Esophagus squamous epithelium (tissue), 5 donors: ENCODE measurements at places on chromosomes 5 and 9.

- DNase-seq, result no peak
These were observed 16.3 kb upstream of the PPP2CA start for GRCh38 chr5:134242146-134242545.

DNA sequence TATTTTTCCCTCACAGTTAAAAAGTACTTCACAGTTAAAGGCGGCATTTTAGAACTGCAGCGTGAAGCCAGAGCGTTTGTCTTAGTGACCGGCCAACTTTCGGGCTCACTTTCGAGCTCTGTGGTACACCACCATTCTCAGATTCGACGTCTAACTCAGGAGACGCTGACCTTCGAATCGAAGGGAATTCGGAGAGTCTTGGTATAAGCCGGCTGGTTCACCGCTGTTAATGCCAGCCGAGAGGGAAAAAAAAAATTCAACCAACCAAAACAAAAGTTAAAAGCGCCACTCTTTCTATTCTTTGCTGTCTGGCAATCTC lies 544 bp upstream of the SNX24 start:
- DNase-seq, result no peak

GRCh38 chr5:27682600-27682999 lies 644.2 kb upstream of the CDH9 start:
- DNase-seq, result no peak

GRCh38 chr5:98614341-98614740 lies 159.1 kb upstream of the RGMB start:
- no peak for DNase-seq

DNA sequence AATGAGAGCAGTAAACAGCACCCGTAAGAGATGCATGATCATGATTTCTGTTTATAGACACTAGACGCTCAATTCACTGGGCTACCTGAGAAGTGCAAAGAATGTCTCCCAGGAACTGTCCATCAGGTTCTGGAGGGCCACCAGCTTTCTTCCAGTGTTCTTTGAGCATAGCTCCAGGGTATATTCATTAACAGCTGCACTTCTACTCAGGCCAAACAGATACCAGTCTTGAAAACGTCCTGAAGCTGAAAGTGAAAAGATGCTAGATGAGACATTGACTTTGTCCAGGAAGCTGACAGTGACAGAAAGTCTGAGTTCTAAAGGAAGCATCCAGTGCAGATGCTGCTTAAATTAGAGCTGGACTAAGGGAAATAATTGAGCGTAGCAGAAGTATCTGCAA lies 488.7 kb upstream of the TYRP1 start:
- no peak for DNase-seq

GRCh38 chr5:131433109-131433508 lies 169.3 kb downstream of the CDC42SE2 start:
- no peak for DNase-seq

- DNase-seq, result no peak
These were observed 77.9 kb upstream of the PIP5K1B start for GRCh38 chr9:68627104-68627503.

- DNase-seq, result no peak
These were observed 43.7 kb upstream of the ANGPTL2 start for GRCh38 chr9:127166111-127166510.

GRCh38 chr9:74573640-74574191 lies 76.6 kb downstream of the RORB start:
- DNase-seq, result no peak

DNA sequence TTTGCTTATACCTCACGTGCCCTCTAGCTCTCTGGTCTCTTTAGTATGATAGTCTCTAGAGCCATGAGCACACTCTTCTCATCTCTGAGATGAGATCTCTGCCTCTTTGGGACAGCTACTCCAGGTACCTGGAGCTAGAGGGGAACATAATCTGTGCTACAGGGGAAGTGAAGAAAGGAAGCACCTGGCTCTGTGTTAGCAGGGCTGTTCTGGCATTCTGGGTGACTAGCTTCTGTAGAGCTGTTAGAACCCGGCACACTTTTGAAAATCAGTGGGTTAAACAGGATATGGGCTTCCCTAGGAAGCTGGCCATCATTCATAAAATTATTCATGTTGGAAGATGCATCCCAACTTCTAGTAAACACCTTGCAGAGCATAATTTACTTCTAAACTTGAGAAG lies 224.8 kb downstream of the MCTP1 start:
- DNase-seq, result no peak

- no peak for DNase-seq
These were observed 392.1 kb downstream of the DNAH5 start for GRCh38 chr5:13552361-13552760.

DNA sequence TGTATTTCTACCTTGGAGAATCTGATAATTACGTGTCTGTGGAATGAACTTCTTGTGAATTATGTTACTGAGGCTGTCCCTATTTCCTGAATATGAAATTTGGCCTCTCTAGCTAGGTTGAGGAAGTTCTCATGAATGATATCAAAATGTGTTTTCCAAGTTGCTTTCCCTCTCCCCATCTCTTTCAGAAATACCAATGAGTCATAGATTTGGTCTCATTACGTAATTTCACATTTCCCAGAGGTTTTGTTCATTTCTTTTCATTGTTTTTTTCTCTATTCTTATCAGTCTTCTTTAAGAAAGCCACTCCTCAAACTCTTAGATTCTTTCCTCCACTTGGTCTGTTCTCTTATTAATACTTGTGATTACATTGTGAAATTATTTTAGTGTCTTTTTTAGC lies 923.8 kb upstream of the CDH9 start:
- no peak for DNase-seq

DNA sequence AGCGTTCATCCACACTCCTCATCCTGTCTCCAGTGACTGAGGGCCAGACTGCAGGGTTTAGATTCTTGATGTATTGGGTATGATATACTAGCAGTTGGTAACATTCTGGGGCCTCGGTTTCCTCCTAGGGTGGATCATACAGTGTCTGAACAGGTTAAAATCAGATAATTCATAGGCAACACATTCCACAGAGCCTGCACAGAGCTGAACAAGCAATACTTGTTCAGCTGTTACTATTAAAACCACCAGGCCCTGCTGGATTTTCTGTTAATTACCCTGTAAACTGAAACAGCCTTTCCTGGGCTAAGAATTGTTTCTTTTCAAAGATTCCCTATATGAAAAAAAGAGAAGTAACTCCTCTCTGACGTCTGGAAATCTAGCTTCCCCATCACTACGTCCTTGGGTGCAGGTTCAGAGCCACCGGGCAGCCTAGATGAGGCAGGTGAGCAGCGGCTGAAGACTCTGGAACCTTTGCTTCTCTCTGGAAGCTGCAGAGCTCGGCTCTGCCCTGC lies 1313.5 kb upstream of the WWC1 start:
- DNase-seq, result no peak

GRCh38 chr5:82164176-82164976 lies 113.8 kb downstream of the RPS23 start:
- DNase-seq, result no peak

GRCh38 chr9:22229069-22229468 lies 217.6 kb upstream of the DMRTA1 start:
- DNase-seq, result no peak

GRCh38 chr5:26578002-26578401 lies 460.4 kb downstream of the CDH9 start:
- no peak for DNase-seq

DNA sequence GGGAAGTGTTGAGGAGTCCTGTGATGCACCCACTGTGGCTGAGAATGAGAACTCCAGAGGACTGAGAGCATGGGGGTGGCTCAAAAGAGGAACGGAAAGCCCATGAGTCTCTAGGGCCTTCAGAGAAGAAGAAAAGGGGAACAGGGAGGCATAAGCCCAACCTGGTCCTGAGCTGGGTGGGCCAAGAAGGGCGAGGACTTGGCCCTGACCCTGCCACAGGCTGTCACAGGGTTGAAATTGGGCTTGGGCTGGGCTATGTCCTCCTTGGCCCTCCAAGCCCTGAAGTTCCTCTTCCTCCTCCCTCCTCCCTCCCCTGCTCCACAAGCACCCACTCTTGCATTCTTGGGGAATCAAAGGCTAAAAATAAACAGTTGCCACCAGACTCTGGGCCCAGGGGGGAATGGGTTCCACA lies 49.3 kb upstream of the PPARGC1B start:
- DNase-seq, result no peak

DNA sequence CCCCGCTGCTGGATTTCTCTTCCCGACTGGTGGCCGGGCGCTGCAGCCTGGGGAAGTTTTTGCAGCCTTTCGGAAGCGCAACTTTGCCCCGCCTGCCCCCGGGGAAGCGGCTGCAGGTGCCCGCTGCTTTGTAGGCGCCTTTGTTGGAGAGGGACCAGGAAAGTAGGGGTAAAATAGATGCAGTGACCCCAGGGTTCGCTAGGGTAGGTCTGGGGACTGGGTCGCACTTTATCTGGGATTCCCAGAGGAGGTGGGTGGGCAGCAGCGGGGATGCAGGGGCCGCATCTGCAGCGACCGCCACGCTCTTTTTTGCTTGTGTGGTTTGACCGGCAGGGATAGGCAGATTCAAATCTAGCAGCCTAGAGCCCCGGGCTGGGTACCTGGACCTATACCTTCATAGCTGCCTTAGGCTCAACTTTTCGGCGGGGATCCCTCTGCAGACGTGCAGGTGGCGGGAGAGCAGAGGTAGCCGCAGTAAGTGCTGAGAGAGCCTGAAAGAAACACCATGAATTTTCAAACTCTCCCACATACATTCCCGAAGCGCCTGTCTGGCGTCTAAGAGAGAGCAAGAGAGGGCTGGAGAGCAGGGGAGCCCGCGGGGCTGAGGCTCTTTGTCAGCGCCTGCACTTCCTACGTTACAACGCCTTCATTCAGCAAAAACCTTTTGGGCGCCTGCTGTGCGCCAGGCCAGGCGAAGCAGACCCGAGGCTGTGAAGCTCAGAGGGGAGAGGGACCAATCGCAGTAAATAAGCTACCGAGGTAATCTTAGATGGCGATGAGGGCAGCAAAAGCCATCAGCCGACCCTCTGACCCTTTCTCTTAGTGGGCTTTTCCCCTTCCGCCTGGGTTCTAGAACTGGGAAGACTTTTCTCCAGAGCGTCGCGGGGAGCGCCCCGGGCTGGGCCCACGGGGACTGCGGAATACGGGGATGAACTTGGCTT lies 642 bp downstream of the SV2C start:
- DNase-seq, result no peak

GRCh38 chr9:131272212-131272611 lies 4.1 kb downstream of the FAM78A start:
- no peak for DNase-seq

DNA sequence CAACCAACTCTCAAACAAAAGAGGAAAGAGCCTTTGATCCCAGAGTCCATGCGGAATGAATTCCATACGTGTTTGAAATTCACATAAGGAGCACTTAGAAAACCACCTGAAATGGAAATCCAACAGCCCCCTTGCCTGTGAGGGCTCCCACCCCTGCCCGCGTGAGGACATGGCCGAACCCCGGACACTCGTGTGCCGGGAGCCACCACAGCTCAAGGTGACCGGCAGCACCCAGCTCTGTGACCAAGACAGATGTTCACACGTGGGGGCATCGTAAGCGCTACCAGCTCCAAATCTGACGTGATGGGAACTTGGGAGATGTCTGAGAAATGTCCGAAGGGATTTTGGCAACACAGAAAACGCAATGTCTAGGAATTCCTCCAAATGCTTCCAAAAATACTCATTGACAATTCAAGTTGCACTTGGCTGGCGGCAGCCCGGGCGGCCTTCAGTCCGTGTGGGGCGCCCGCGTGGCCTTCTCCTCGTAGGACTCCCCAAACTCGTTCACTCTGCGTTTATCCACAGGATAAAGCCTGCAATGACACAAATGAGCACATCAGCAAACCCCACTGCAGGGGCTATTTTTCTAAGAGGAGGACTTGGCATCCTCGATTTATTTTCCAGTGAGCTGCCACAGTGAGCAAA lies 23.2 kb upstream of the TERT start:
- no peak for DNase-seq

- DNase-seq, result no peak
These were observed 382.9 kb downstream of the TMEM161B start for GRCh38 chr5:87885758-87886157.

- no peak for DNase-seq
These were observed 5.2 kb upstream of the AGPAT2 start for GRCh38 chr9:136692185-136693134.

GRCh38 chr5:16808021-16808420 lies 128.1 kb downstream of the MYO10 start:
- DNase-seq, result no peak

GRCh38 chr9:110048403-110048975 lies 159.5 kb downstream of the C9orf152 start:
- DNase-seq, result peak; percentile 18

GRCh38 chr5:531749-532315 lies 7.6 kb upstream of the SLC9A3 start:
- DNase-seq, result no peak

- DNase-seq, result peak; percentile 18
These were observed 99.0 kb downstream of the GTF3C4 start for GRCh38 chr9:132768932-132769905.

DNA sequence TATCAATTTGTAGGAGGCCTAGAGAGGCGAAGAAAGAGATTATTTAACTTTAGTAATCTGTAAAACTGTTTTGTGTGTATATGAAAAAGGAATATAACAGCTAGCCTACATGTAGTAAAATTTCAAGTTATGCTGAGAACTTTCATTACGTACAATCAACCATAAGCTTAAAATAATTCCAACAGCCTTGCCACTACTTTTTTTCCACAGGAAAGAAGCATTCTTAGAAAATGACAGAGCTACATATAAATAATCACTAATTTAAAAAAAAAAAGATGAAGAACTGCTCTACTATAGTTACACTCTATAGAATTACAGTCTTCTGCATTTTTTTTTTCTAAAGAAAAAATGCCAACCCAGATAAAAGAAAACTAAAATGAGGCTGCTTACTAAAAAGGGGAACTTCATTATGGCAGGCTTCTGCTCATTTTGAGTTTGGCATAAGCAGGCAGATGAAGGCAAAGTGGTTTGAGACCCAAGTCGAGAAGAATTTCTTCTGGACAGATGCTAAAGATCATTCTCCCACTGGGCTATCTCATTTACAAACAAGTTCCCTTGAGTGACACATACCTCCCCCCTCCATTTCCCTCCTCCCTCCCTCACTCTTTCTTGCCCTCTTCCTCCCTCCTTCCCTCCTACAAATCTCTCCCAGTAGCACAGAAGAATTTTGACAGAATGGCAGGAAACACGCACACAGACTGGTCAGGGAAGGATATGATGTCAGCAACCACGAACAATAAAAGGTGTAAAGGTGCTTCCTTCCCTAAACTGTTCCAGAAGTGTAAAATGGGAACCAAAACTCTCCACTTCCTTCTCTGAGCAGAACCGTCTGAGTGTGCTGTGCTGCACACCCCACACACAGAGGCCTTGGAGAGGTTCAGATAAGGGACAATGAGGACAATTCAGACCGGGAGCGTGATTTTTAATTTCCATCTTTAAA lies 56.1 kb downstream of the MEF2C start:
- no peak for DNase-seq
